ENCODE measurements at places on chromosomes 2 and 18.

GRCh38 chr2:117833911-117834310 lies 19.4 kb downstream of the DDX18 start:
- DNase-seq = no peak

DNA sequence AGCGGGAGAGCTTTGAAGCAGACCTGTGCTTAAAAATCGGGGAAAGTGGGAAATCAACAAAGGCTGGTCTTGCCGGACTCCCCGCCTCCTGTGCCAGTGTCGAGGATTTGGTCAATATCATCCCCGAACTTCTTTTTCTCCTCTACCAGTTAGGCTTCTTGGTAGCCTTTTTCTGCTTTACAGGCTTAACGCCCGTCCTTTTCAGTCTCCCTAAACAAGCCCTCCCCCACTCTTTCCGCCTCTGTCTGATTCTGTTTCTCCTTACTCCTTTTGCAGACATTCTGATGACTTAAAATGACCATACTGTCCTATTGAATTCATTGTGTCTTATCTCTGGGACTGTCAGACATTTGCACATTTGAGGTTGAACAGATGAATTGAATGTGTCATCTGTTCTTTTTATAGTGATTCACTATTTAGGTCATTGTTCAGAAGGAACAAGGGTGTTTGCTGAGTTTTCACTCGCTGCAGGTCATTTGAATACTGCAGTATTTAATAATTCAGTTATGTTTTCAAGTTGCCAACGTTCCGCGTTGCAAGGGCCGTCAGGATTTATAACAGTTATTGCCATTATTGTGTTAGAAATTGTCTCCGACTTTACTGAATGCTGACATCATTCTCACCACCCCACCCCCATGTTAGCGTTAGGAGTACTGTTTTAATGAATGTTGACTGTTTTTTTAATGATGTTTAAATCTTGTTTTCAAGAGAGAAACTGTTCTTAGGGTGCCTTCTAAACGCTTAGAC lies 1.1 kb downstream of the ITGAV start:
- DNase-seq = no peak

GRCh38 chr2:70712916-70713315 lies 55.1 kb downstream of the ADD2 start:
- no peak for DNase-seq

DNA sequence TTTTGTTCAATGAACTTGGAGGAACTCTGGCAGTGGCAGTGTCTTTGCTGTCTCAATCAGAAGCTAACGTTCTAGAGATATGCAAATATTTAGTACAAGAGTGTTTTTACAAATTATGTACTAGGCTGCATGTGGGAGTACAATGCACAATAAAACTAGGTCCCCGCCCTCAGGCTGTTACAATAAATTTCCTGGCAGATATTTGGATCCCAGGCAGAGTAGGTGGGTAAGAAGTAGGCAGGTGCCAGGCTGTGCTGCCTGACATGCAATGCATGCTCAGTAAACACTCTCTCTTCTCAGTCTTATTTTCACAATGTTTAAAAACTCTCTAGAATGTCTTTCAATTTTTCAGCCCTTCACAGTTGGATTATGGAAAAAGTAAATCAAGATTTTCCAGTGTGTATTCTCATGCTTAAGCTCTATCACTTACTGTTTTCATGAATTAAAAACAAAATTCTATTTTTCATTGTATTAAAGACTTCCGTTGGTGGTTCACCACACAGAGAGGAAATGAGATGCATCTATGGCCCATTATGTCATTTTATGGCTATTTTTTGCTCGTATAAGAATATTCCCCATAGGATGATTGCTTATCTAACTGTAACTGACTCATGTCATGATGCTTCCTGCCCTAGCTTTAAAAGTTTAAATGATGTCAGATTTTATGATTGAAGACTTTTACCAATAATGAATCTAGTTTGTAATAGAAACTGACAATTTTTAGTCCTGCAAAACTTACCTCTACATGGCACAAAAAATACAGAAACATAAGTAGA lies 346.1 kb downstream of the RND3 start:
- DNase-seq = no peak

GRCh38 chr2:25674077-25674362 lies 643 bp upstream of the DTNB start:
- no peak for DNase-seq

- DNase-seq = no peak
Measured at GRCh38 chr2:240628507-240628807, 3.2 kb downstream of the GPR35 start.

GRCh38 chr18:1253827-1254226 lies 349.2 kb downstream of the ADCYAP1 start:
- no peak for DNase-seq

- no peak for DNase-seq
Measured at GRCh38 chr2:143819764-143820163, 690.5 kb downstream of the ARHGAP15 start.

DNA sequence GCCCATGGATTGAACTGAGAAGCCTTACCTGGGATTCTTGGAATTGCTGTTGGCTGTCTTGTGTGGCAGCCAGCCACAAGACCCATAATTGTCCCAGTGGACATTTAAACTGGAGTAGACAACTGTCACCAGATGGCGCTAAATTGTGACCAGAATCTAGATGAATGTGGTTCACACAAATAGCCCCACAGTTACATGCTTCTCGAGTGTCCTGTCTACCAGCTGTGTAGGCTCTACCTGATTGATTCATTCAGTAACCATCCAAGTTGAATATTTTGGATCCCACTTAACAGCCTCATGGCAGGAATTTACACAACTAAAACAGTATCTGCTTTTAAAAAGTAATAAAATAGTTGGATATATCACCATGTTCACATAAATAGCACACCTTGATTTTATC lies 73.2 kb downstream of the MAP4K4 start:
- DNase-seq = no peak

DNA sequence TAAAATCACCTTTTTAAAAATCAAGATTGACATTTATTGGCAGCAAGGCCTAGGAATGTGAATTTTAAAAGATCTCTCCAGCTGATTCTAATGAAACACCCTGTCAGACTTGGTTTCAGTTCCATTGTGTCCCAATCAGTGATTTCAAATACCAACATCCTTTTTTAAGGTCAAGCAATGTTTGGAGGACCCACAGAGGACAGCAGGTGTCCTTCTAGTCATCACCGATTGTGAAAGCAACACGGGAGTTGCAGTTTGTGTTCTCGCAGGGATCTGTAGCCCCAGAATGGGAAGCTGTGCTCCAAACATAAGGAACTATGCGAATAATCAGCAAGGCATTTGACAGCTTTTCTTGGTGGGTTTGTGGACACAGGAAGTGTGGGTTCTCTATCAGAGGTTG lies 4.5 kb upstream of the KIDINS220 start:
- no peak for DNase-seq

DNA sequence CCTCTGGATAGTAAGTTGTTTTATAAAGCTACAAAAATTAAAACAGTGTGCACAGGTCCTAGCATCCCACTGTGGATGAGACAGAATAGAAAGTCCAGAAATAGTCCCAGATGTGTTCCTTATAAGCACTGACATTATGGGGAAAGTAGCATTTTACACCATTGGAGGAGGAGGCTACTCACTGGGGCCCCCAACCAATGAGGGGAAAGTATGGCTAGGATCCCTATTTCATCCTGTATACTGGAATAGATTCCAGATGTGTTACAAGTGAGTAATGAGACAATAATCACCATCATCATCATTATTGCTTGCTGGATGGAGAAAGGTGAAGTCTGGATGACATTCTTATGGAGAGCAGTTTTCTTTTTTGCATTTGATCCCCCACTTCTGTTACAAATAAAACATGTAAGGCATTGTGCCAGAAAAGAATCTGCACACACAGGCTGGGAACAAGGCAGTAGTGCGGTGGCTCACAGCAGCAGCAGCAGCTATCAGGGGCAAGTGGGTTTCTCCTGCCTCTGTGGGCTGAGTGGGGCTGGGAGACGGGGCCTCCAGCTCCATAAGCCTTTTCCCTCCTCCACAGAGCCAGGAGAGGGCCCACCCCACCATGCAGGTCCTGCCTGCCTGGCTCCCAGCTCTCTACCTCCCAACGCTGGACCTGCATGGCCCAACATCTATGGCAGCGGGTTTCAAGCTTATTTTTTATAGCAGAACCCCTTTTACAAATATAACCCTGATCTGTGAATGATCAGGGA lies 5.0 kb downstream of the ARID5A start:
- DNase-seq = no peak

GRCh38 chr18:58392324-58393000 lies 236.4 kb downstream of the ALPK2 start:
- DNase-seq = no peak

GRCh38 chr2:201942531-201942930 lies 91.1 kb upstream of the FZD7 start:
- no peak for DNase-seq

DNA sequence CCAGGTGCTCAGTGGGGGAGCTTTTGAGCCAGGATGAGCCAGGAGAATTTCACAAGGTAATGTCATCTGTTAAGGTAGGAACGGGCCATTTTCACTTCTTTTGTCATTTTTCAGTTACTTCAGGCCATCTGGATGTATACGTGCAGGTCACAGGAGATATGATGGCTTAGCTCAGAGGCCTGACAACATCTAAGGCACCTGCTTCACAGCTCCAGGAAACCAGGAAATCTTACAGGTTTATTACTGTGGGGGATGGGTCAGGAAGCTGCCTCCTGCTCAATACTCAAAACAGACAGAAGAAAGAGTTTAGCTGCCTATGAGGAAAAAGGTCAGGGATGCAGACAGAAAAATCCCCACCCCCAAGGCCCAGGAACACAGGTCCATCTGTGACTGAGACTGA lies 364.3 kb upstream of the LRP1B start:
- DNase-seq = no peak

DNA sequence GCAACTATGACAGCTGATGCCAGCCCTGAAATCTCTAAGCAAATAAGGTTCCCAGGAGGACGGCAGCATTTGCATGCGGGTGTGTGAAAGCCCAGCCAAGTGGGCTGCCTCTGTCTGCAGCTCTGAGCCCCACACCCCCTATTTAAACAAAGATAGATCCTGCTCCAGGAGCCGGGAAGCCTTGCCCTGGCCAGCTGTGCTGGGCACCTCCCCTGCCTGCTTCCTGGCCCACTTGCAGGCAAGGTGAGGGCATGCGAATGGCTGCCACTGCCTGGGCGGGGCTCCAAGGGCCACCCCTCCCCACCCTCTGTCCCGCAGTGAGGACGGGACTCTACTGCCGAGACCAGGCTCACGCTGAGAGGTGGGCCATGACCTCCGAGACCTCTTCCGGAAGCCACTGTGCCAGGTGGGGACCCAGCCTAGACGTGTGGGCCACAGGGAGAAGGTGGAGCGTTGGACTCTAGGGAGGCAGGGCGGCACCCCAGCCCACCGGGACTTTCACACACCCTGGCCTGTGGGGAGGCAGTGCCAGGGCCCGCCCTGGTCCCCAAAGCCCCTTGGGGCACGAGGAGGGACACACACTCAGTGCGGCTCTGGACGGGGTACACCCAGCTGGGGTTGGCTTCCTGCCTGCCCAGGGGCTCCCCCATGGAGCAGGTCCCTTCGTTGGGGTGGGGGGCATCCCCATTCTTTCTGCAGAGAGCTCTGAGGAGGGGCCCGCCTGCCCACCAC lies at the start of gene ANO7:
Gene ANO7, plus strand, starts transcription at position 317 of the 732 bp plus-strand sequence. CDS start 1,387 bp downstream, outside the sequence.
- DNase-seq = no peak

- DNase-seq = no peak
Measured at GRCh38 chr2:32118055-32118454, 47.6 kb upstream of the SLC30A6 start.

DNA sequence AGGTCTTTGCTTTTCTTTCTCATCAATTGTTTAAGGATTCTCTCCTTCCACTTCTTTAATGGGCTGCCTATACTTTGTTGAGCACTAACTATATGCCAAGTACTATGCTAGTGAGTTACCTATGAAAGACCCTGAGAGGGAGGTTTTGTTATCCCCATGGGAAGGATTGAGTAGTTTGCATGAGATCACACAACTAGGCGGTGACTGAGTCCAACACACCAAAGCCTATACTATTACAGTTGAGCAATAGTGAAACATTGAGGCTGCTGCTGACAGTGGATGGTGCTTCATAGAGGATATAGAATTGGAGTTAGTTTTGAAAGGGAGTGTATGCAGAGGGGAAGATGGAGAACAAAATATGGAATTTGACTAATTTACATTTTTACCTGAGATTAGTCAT lies 15.8 kb downstream of the NABP1 start:
- DNase-seq = no peak

Data from activated CD4-positive, alpha-beta T cell treated with anti-CD3 and anti-CD28 coated beads for 24 hours (primary cell).